ENCODE measurements at places on chromosomes 6 and 20. TPM values are rescaled to one million over a fixed set of nuclear protein-coding genes. Genes with fewer than 3 reads are reported as not detected.

GLP1R gene
- total RNA-seq = 0.85 TPM

CLDN20 gene
- not detected for total RNA-seq

BMP7 gene
- total RNA-seq = 17.7 TPM

HDGFL1 gene
- not detected for total RNA-seq

GRCh38 chr6:125611573-125612344, 137.7 kb upstream of the HEY2 start:
- no peak for DNase-seq
- H3K4me3 ChIP-seq = peak overlapping the region; percentile 33
- H3K4me1 ChIP-seq = peaks cover 3% of the 10 kb centered on the region
- no peaks in the 10 kb centered on the region for H3K27me3 ChIP-seq
- peaks cover 15% of the 10 kb centered on the region for H3K36me3 ChIP-seq
- H3K27ac ChIP-seq = no peak overlapping the region

GRCh38 chr20:61125546-61126180, 126.4 kb upstream of the CDH4 start:
- no peak overlapping the region for H3K27ac ChIP-seq
- H3K36me3 ChIP-seq = no peaks in the 10 kb centered on the region
- no peak for DNase-seq
- no peak overlapping the region for H3K4me3 ChIP-seq
- no peaks in the 10 kb centered on the region for H3K27me3 ChIP-seq
- no peaks in the 10 kb centered on the region for H3K4me1 ChIP-seq

- DNase-seq = no peak
- no peak overlapping the region for H3K4me3 ChIP-seq
- H3K27ac ChIP-seq = no peak overlapping the region
Observed at GRCh38 chr6:71279321-71279720, 9.3 kb upstream of the OGFRL1 start.

- H3K27me3 ChIP-seq = no peaks in the 10 kb centered on the region
- H3K4me3 ChIP-seq = no peak overlapping the region
- H3K27ac ChIP-seq = no peak overlapping the region
- no peaks in the 10 kb centered on the region for H3K36me3 ChIP-seq
- no peak for DNase-seq
- H3K4me1 ChIP-seq = peaks cover 8% of the 10 kb centered on the region
Observed at GRCh38 chr20:4684837-4685413, 36.8 kb upstream of the PRND start.

GRCh38 chr6:72758901-72759300, 137.0 kb downstream of the KCNQ5 start:
- no peaks in the 10 kb centered on the region for H3K27me3 ChIP-seq
- no peaks in the 10 kb centered on the region for H3K36me3 ChIP-seq
- no peaks in the 10 kb centered on the region for H3K4me1 ChIP-seq
- no peak for DNase-seq
- no peak overlapping the region for H3K27ac ChIP-seq
- H3K4me3 ChIP-seq = no peak overlapping the region

DNA sequence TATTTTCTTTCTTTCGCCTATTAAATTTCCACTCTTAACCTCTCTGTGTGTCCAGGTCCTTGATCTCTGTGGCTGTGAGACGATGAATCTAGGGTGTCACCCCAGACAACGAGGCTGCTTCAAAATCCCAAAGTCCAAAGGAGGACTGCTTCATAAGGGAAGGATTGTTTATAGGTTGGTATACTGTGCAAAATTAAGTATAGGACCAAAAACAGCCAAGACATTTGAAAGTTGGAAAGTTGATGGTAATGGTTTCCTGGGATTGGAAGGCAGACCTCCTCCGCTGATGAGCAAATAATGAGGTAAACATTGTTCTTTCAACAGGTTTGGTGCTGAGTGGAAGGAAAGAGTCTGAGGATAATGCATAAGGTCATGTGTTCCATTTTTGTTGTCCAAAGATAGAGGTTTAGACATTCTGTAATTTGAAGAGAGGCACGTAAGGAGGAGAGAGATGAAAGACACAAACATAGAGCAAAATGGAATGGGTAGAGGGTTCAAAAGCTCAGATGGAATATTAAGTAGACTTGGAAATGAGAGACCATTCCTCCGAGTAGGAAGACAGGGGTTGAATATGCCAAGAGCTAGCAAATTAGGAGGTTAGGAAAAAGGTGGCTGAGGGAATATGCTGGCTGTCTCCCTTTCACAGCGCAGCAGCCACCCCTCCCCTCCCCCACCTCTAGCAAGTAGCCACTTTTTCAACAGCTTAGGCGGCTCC, 24.8 kb downstream of the ZNF311 start:
- H3K4me3 ChIP-seq = peak overlapping the region; percentile 93
- peaks cover 7% of the 10 kb centered on the region for H3K4me1 ChIP-seq
- H3K27me3 ChIP-seq = no peaks in the 10 kb centered on the region
- no peak overlapping the region for H3K27ac ChIP-seq
- peak; percentile 43 for DNase-seq

- DNase-seq = no peak
- H3K27me3 ChIP-seq = no peaks in the 10 kb centered on the region
- no peak overlapping the region for H3K27ac ChIP-seq
- H3K4me1 ChIP-seq = no peaks in the 10 kb centered on the region
- no peaks in the 10 kb centered on the region for H3K36me3 ChIP-seq
Observed at GRCh38 chr20:37833221-37833896, 69.6 kb upstream of the VSTM2L start.
